MV-4-11 (cell line): ENCODE measurements at places on chromosomes 3 and 15.

DNA sequence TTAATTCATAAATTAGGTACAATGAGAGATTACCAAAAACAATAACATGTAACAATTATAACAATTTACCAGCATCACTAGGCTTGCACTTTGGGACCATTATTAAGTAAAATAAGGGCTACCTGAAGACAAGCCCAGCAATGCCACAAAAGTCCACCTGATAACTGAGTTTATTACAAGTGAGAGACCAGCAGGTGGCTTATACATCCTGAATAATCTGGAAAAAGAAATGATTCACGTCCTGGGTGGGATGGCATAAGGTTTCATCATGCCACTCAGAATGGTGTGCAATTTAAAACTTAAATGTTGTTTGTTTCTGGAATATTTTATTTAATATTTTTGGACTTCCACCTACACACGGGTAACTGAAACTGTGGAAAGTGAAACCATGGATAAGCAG is 1287.1 kb upstream of the GBE1 start:
- DNase-seq = no peak

DNA sequence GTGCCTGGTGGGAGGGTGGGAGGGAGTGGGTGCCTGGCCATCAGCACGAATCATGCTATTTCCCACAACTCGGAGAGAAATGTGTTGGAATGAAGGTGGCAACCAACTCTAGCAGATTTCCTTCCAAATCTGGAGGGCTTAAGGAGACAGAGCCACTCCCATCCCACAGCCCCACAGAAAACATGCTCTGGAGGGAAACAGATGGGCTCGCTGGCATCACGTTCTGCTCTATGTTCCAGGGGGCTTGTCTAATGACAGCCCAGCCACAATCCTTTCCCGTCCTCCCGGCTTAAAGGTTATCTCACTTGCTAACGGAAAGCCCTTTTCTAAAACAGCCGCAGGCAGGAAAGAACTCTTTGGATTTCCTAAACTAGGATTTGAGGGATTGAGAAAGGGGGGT is 65.3 kb downstream of the ADAMTS17 start:
- no peak for DNase-seq

DNA sequence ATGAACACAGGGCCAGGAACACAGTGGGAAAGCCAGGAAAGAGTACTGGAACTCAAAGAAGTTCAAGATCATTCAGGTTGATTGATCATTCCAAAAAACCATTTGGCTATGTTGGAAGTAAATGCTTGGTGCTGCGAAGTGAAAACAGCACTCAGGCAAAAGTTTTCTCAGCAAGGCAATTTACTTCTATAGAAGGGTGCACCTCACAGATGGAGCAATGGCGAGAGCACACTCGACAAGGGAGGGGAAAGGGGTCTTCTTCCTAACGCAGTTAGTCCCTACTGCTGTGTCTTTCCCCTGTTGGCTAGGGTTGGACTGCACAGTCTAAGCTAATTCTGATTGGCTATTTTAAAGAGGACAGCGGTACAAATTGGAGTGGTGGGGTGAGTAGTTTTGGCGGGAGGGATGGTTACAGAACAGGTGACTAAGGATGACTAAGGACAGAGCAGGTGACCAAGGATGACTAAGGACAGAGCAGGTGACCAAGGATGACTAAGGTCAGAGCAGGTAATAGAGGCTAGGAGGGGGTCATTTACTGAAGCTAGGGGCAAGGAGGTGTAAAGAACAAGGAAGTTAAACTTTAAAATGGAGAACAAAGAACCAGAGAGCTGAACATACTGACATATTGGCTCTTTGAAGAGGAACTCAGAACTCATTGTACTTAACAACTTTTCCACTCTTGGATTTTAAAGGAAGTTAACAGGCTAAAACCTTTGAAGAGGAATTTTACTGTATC is 43.3 kb downstream of the HOMER2 start:
- peak; percentile 22 for DNase-seq

DNA sequence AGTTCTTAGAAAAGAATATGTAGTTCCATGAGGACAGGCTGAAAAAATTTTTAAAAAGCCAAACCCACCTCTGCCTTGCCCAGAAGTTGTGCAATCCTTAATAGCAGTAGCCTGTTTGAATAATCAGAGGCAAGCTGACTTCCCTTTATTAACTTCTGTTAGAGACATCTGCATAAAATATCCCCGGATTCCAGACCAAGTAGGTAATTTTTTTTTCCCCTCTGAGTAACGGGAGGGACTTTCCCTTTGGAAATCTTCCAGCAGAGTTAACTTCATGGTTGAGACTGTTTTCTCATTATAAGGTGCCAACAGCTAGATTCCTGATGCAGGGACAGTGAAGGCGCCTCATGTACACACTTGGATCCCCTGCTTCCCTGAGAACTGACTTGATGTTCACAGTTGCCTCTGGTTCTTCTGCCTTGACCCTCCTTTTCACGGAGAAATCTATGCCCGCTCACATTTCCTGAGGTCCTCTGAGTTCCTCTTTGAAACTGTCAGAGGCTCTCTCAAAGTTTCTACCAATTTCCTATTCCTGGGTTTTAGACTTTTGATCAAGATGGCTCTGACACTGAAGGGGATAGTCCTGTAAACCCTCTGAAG is 227.6 kb upstream of the BHLHE40 start:
- DNase-seq = peak; percentile 92

- no peak for DNase-seq
These were observed 6.1 kb downstream of the KIF7 start for GRCh38 chr15:89649013-89649625.

GRCh38 chr3:115111632-115112031 is 35.5 kb downstream of the ZBTB20 start:
- DNase-seq = no peak

- DNase-seq = no peak
These were observed 1448.4 kb upstream of the ALCAM start for GRCh38 chr3:103918336-103918735.
